ENCODE measurements at places on chromosomes 7 and 10. TPM values are rescaled to one million over a fixed set of nuclear protein-coding genes. Genes with fewer than 3 reads are reported as not detected.

GRCh38 chr7:66348531-66348930 lies 143.4 kb downstream of the TPST1 start:
- no peak for DNase-seq

DNA sequence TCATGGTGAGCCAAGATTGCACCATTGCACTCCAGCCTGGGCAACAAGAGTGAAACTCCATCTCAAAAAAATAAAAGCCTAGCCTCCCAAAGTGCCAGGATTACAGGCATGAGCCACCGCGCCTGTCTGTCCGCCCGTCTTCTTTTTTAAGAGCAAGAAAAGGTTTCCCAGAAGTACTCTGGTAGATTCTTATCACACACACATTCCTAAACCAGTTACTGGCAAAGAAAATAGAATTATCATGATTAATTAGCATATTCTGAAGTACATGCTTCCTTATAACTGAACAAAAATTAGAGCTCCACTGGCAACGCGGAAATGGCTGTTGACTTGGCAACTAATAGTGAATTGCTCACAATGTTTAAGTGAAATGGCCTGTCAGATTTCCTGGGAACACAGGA lies 87.0 kb downstream of the ADK start:
- DNase-seq, result no peak

- no peak for DNase-seq
Measured at GRCh38 chr7:6637544-6638229, 569 bp downstream of the ZNF316 start.

- DNase-seq, result no peak
Measured at GRCh38 chr7:129532375-129532774, 30.0 kb downstream of the SMKR1 start.

GRCh38 chr7:45709168-45710042 lies 135.2 kb downstream of the ADCY1 start:
- no peak for DNase-seq

DNA sequence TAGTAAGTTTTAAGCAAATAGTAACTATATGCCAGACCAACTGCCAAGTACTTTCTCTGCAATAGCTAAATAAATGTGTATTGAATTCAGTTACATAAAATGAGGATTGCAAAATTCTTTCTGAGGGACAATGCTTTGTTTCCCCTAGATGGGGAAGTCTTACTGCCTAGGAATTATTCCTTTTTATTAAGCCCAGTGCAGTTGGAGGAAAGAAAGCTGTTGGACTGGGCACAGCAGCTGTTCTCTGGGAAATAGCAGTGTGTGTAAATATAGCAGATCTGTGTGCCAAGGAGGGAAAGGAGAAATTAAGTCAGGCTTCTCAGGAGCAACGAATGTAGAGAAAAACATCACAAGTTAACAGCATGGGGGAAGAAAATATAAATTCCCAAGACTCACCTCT lies 77.1 kb downstream of the SEC23IP start:
- no peak for DNase-seq

- no peak for DNase-seq
Measured at GRCh38 chr10:7411671-7412128, 866 bp upstream of the SFMBT2 start.

- no peak for DNase-seq
Measured at GRCh38 chr7:132472463-132473120, 103.7 kb downstream of the PLXNA4 start.

- DNase-seq, result no peak
Measured at GRCh38 chr7:90407484-90407821, 4.2 kb downstream of the CLDN12 start.

Gene NPSR1
- not detected for polyA plus RNA-seq

Gene PRLHR
- not detected for polyA plus RNA-seq

Gene HUS1
- polyA plus RNA-seq, result 27.9 TPM

Gene LIPF
- polyA plus RNA-seq, result not detected

Gene DGKI
- polyA plus RNA-seq, result 3.1 TPM

All from AG04450 (cell line).